Tibial nerve (tissue), 4 donors: ENCODE measurements at places on chromosomes 2 and 18. TPM values are rescaled to one million over a fixed set of nuclear protein-coding genes. Genes with fewer than 3 reads are reported as not detected.

GRCh38 chr2:233261819-233262555 lies 10.5 kb downstream of the ATG16L1 start:
- no peak for DNase-seq

GRCh38 chr2:102029405-102029804 lies 37.6 kb downstream of the IL1R2 start:
- no peak for DNase-seq

GRCh38 chr2:99821039-99821438 lies 321.4 kb downstream of the AFF3 start:
- DNase-seq, result no peak

GRCh38 chr2:75707901-75708300 lies 2.8 kb downstream of the GCFC2 start:
- no peak for DNase-seq

GRCh38 chr2:59277671-59278070 lies 1036.5 kb upstream of the FANCL start:
- no peak for DNase-seq

DNA sequence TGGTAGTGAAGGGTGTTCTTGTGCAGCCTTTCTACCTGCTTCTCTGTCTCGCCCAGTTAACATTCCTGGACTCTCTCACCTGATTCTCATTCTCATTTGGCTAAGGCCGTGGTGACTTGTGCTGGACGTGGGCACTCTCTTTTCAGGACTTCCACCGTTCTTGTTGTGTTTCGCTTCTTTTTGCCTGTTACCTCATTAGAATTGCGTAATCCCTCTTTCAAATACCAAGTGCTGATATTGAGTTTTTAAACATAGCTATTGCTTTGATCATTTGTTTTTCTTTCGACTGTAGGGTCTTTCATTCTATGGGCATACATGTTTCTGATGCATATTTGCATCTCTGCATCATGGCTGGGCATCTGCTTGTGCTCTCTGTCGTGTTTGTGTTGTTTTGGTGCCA lies 287.0 kb downstream of the ALPK2 start:
- no peak for DNase-seq

- DNase-seq, result no peak
Observed at GRCh38 chr18:33751613-33752221, 173.7 kb downstream of the ASXL3 start.

GRCh38 chr2:137847443-137847842 lies 116.8 kb upstream of the HNMT start:
- no peak for DNase-seq

DNA sequence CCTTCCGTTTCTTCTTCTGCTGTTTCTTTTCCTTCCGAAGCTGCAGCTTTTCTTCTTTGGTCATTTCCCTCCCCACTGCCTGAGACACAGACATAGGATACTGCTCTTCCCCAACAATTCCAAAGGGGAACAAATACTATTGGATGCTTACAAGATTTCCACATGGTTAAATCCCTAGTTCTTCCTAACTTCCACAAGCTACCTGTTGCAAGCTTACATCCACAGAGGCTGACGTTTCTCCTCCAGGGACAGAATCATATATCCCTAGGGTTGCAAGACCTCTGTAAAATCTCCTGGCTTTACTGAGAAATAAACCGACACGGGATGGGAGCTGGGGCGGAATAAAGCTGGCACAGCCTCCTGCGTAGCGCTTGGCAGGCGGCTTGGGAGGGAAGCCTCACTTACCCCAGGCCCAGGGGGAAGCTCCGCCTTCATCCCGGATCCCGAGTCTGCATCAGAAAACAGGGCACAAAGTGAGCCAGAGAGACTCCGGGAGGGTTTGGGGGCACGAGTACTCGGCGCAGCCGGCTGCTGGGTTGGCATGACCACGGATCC lies 590 bp downstream of the EIF2B4 start:
- DNase-seq, result no peak

- no peak for DNase-seq
Observed at GRCh38 chr2:95346738-95347671, 49.9 kb downstream of the KCNIP3 start.

- peak; percentile 11 for DNase-seq
Observed at GRCh38 chr2:89763581-89764485, 1072.4 kb downstream of the RPIA start.

DNA sequence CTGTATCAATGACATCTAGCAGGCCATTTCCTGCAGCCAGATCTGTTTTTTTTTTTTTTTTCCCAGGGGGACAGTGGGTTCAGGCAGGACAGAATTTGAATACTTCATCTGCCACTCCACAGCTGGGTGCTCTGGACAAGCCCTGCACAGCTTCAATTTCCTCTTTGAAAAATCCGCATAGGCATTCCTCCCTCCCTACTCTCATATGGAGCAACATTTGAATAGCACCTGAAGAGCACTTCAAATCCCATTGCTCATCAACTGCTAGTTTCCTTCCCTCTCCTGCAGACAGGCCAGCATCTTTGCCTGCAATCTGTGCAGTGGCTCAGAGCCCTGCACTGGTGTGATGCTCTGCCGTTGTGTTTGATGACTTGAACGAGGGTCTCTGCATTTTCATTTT lies 326.3 kb downstream of the TSN start:
- DNase-seq, result no peak

- DNase-seq, result no peak
Observed at GRCh38 chr2:106306387-106306786, 112.3 kb upstream of the UXS1 start.

- DNase-seq, result no peak
Observed at GRCh38 chr2:216354306-216354705, 18.0 kb downstream of the MARCHF4 start.

DNA sequence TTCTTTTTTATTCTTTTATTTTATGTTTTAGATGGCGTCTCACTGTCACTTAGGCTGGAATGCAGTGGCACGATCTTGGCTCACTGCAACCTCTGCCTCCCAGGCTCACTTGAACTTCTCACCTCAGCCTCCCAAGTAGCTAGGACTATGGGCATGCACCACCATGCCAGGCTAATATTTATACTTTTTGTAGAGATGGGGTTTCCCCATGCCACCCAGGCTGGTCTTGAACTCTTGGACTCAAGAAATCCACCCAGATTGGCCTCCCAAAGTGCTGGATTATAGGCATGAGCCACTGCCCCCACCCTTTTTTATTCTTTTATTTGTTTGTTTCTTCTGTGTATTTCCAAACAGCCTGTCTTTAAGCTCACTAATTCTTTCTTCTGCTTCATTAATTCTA lies 306.7 kb upstream of the THUMPD2 start:
- DNase-seq, result no peak

GRCh38 chr2:127577973-127578372 lies 42.5 kb downstream of the MYO7B start:
- DNase-seq, result no peak

DNA sequence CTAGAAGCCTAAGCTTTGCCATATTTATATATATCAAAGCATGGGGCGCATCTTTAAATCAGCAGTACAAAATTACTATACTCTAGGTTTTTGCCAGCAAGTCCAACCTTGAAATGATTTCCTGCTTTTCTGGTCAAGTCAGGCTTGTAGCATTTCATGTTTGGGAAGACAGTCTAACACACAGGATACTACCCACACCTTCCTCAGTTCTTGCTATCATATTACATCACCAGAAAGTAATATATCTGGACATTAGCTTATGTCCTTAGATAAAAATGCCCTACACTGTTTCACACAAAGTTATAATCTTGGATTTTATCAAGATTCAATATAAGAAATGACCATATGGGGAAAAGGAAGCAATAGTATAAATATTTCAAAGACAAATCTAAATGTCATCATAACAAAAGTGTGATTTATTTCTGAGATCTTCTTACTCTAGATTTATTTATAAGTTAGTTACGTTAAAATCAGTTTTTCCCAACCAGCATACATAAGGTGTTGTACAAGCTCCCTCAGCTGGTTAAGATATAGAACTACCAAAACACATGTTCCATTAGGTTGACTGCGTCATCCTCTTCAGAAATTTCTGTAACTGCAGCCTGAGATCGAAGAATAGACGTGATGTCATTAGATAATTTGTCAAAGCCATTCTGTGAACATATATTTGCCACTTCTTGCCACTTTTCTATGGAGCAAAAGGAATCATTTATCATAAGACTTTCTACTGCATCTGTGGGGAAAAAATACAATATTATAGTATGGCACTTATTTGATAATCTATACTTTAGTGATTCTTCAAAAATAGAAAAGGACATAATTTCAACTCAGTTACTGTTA lies 56.6 kb downstream of the CLHC1 start:
- DNase-seq, result no peak

DNA sequence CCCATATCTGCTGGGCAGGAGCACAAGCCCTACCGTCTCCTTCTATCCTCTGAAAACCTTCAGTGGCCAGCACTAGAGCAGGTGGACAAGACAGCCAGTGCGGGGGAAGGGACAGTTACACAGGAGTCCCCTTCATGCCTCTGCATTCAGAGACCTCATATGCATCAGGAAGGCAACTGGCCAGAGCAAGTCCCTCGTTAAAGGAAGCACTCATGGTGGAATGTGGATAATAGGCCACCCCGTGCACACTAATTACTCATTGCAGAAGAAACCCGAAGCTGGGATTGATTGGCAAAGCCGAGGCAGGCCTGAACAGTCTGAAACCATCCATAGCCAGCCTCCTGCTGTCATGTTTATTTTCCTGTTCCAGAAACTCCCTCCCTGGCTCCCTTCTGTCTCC lies 11.2 kb downstream of the KIAA2012 start:
- no peak for DNase-seq

DNA sequence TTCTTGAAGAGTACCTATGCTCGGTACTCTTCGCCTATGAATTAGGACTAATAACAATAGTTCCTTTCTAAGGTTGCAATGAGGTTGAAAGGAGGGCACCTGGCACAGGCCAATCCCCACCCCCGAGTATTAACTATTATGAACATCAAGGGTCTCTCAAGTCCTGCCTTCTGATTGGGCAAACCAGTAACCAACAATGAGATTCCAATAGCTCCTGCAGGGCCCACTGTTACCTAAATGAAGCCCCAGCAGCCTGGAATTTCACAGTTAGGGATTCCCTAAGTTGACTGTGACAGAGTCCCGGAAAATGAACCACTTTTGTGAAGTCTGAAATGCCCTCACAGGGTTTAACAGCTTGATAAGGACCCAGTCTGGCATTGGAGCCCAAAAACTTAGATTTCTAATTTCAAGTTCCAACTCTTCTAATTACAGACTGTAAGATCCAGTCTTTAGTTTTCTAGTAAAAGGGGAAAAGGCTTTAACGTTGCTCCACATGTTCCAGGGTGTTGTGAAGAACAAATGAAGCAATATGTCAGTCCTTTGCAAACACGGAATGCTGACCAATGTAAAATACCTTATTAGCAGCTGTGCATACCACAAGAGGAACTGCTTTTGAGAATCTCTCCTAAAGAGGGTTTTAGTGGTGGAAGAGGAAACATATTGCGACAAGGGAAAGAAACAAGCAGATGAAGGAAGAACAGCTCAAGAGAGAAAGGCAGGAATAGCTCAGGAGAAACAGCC lies 277.7 kb upstream of the MAP2 start:
- peak; percentile 9 for DNase-seq

GRCh38 chr18:389658-390357 lies 110.7 kb downstream of the COLEC12 start:
- no peak for DNase-seq

DNA sequence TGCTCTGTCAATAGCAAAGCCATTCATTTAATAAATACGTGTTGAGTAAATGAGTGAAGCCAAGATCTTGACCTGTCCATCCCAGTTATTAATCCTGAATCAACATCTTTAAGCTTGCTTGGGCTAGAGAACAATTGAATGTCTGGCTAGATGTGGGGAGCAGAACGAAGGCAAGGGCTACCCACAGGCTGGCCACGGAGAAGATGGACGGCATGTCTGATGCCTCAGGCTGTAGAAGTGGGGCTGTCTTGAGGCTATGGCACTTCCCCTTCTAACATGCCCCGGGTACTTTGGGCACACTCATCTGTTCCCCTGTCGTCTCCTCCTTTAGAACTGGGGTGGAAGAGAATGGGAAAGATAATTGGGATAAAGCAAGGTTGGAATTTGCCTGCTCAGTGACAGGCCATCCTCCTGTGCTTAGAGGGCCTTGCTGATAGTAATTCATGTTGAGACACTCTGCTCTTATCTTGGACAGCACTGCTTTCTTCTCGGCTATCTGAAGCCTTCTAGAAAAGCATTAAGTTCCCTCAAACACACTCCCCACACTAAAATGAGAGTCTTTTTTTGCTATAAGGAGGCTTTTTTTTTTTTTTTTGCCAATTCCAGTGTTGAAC lies 225.7 kb downstream of the MREG start:
- no peak for DNase-seq

- no peak for DNase-seq
Observed at GRCh38 chr18:58205443-58206160, 161.6 kb downstream of the NEDD4L start.

GRCh38 chr18:21741562-21742314 lies 1.1 kb downstream of the MIB1 start:
- peak; percentile 15 for DNase-seq

DNA sequence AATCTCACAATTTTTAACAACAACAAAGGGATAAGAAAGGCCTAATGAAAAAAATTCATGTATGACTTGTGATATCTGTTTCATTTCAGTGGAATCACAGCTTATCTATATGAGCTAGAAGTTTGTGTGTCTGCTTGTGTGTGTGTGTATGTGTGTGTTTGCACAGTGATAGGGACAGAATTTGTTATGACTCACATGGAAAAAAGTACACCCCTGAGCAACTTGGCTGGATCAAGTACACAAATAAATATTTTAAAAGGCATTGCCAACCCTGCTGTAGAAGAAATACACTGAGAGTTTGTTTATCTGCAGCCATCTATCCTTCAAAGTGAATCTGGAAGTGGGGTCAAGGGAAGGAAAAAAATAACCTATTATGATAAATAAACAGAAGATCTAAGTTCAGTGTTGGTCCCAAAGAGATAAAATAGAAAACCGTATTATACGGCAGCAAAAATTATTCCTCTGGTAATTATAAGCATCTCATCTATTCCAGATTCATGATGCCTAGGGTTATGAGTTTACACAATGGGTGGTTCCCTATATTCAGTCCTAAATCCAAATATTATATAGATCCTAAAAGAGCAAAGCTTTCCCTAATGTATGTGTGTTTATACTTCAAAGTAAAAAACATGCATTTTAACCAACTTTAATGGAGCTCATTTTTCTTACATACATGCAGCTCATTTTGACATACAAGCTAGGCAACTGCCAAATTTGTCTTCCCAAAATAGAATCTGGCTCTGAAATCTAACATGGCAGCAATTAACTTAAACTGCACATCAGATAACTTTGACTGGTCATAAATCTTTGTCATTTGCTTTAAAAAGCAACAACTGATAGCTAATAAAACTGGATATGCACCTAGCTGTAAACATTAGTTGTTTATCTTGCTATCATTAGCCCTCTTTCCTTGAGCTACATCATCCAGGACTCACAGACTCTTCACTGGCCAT lies 420.6 kb downstream of the IRS1 start:
- no peak for DNase-seq

The D2HGDH gene
- 48.6 TPM for total RNA-seq

The SIX2 gene
- total RNA-seq, result 4.9 TPM

The PSMA8 gene
- not detected for total RNA-seq

The ABCB11 gene
- total RNA-seq, result not detected

The ITPRIPL1 gene
- 0.98 TPM for total RNA-seq

The SLC19A3 gene
- total RNA-seq, result 52.1 TPM

The TXNDC2 gene
- not detected for total RNA-seq

The FSHR gene
- total RNA-seq, result not detected

The MALL gene
- total RNA-seq, result 21.9 TPM

The VWA3B gene
- total RNA-seq, result 2.5 TPM

The ASPRV1 gene
- total RNA-seq, result 11.2 TPM

The STARD6 gene
- not detected for total RNA-seq
